ENCODE measurements at places on chromosomes 12 and 14. TPM values are rescaled to one million over a fixed set of nuclear protein-coding genes. Genes with fewer than 3 reads are reported as not detected.

DNA sequence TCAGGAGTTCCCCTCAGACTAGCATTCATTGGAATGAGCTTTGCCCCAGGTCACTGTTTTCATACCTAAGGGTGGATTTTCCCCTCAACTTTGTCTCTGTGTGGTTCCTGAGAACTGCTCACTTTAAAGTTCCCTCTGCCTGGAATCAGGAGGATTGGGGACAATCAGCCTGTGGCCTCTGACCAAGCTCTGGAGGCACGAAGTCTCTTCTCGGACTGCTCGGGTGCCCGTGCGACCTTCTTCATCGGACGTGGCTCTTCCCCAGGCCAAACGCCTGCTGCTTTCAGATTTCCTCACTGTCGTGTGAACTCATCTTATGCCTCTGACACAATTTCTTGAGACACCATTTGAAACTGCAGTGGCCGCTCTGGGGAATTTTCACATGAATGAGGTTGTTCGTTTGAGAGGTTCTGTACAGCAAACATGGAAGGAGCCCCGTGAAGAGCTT, 153.7 kb upstream of the PZP start:
- no peak for DNase-seq

DNA sequence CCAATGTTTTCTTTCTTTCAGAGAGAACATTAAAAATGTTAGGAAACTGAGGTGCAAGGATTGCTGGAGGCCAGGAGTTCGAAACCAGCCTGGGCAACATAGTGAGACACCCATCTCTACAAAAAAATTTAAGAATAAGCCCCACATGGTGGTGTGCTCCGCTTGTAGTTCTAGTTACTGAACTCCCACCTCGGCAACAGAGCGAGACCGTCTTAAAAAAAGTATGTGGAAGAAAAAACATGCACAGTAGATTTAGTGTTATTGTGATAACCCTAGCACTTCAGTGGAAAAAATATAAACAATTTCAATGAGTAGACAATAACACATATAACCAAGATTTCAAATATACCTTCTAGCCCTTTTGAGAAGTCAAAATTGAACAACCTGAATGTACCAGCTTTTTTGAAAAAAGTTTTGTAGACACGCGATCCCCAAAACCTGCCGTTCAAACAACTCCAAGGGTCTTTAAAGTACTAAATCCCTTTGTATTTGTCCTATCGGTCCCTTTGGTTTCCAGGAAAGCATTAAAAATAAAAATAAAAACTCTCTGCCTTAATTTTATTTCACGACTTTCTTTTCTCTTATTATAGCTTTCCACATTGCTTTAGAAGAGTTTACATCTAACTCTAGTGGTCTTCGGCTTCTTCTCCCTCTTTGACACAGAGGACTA, 1.0 kb upstream of the ANO6 start:
- no peak for DNase-seq

SLC17A8 gene
- total RNA-seq, result not detected

DNA sequence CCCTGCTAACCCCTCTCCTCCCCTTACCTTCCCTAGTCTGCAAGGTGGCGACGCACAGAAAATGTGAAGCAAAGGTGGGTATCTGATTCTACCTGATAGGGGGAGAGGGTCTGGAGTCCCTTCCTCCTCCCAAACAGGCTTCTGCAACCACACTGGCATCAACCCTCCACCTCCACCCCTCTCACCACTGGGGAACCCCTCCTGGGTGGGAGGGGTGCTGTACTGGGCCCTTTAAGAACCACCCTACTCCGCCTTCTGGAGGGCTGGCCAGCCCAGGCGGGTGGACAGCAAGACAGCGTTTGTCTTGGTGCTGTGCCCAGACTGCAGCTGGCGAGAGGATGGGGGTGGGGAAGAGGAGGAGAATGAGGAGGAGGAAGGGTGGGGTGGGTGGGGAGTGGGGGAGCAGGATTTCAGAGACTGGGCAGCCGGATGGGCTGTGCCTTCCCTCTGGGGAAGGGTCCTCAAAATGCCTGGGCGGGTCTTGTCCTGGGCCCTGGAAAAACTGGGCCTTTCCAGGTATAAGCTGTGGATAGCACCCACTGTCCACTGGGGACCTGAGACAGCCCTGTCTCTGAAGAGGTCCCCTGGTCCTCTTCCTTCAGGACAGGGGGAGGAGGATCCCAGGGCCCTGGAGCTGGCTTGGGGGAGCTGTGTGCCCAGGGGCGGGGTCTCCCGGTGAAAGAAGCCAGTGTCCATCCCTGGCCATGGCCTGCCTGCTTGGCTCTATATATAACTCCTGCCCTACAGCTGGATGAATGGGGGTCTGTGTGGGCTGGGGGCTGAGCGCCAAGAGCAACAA, 2.8 kb downstream of the TNS2 start:
- DNase-seq, result no peak

TMPRSS12 gene
- total RNA-seq, result not detected

Data from esophagus muscularis mucosa (tissue), 4 donors.